CD8-positive, alpha-beta memory T cell (primary cell): ENCODE measurements at places on chromosomes 5 and 9. TPM values are rescaled to one million over a fixed set of nuclear protein-coding genes. Genes with fewer than 3 reads are reported as not detected.

GRCh38 chr5:122195802-122196394 is 66.6 kb downstream of the ZNF474 start:
- no peak for DNase-seq

- no peak for DNase-seq
These were observed 2.6 kb downstream of the CCDC125 start for GRCh38 chr5:69329905-69330489.

DNA sequence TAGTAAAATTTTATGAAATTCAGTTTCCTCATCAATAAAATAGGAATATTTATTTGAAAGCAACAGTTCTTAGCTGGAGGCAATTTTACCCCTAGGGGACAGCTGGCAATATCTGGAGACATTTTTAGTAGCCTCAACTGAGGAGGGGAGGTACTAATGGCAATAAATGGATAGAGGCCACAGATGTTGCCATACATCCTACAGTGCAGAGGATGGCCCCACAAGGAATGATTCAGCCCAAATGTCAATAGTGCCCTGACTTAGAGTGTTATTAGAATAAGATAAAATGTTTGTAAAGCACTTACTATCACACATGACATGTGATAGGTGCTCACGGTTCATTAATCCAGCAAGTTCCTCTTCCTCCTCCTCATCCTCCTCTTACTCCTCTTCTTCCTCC is 293.6 kb downstream of the KCTD16 start:
- DNase-seq, result no peak

DNA sequence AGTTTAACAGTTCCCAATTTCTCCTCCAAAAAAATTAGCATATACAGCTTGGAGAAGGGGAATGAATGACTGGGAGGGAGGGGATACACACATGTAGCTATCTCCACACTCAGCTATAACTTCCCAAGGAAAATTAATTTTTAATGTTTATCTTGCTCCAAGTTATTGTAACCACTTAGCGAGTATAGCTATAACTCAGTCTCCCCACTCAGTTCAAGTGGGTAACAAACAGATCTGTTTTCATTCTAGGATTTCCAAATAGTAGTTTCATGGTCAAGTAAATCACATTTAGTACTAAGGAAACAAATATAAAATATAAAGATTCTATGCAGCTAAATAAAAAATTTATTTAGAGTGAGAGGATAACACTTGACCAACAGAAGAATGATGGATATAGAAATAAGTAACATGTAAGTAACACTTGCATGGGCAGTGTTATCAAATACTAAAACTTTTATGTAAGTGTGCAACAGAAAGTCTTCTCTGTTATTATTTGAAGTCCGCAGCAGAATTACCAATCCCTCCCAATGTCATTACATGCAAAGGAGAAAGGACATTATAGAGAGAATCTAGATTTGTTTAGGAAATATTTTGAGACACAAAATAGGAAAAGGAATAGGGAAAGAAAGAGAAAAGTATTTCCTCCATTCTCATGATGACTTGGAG is 10.2 kb upstream of the NFIB start:
- DNase-seq, result no peak

DNA sequence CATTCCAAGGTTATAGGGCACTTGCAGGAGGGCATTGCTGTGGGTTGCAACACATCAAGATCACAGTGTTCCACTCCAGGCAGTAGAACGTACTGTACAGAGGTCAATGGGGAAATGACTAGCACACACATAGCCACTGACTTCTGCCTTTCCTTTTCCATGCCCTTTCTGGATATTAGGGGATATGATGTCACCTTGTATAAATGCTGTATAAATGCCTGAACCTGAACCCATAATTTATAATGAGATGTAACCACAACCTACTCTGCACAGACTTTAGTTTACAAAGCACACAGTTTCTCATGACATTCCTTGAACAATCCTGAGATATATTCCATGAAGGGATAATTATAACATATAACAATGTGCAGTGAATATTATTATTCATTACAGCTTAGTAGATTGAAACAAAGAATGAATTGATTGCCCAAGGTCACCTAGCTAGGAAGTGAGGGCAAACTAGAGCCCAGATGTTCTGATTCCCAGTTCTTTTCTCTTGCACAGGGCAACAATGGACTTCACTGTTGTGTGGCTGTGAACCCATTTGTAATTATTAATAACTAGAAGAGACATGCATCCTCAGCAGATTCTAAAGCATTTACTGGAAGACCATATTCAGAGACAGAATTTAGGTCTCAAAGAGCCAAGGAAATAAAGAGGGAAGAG is 5.6 kb upstream of the ABLIM3 start:
- no peak for DNase-seq

DNA sequence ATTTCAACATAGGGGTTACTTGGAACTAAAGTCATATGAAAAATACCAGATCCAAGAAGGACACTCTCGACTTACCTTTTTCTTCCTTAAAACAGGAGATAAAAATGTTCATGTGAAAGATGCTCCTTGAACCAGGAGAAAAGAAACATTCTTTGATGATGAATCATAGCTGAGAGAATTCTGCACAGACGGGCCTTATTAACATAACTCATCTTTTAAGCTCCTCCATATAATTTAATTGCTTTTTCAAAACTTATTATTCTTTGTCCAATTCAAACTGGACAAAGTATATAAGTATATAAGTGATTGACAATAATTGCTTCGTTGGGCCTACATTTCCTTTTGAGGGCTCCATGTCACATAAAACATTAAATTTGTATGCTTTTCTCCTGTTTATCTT is 945.2 kb upstream of the C9orf72 start:
- no peak for DNase-seq

- no peak for DNase-seq
These were observed 8.6 kb downstream of the MORN5 start for GRCh38 chr9:122168356-122168755.

GRCh38 chr9:126874546-126875314 is 14.3 kb downstream of the ZBTB34 start:
- DNase-seq, result no peak

DNA sequence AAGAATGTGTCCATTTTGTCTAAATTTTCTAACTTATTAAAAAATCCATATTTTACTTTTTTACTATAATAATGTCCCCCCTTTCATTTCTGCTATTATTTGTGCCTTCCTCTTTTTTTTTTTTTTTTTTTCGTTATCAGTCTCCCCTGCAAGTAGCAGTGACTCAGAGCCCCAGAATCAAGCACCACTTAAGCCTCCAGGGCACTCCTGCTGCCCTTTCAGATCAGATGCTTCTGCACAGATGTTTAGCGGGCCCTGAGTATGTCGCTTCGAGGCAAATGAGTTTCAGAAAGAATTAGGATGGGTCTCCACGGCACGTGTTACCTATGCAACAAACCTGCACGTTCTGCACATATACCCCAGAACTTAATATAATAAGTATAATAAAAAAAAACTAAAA is 11.7 kb downstream of the MED7 start:
- DNase-seq, result no peak

DNA sequence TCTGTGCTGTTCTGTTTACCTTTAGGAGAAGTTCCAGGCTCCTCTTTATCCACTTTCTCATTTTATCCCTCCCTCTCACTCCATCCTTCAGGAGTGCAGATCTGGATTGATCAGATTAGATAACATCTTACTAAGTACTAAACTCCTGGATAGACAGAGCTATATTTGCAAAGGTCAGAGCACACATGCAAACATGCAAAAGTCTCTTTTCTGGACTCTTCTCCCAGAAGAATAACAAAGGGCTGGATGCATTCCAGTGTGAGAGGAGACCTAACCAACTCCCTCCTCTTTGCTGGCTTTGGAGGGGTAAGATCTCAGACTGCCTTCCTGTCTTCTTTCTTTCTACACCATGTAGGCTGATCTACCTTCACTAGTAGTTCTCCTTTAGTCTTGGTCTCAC is 21.4 kb downstream of the GARNL3 start:
- no peak for DNase-seq

- DNase-seq, result peak; percentile 51
These were observed 1.9 kb upstream of the GPBP1 start for GRCh38 chr5:57171816-57172465.

- peak; percentile 4 for DNase-seq
These were observed 34.4 kb upstream of the MRPS30 start for GRCh38 chr5:44774279-44774880.

DNA sequence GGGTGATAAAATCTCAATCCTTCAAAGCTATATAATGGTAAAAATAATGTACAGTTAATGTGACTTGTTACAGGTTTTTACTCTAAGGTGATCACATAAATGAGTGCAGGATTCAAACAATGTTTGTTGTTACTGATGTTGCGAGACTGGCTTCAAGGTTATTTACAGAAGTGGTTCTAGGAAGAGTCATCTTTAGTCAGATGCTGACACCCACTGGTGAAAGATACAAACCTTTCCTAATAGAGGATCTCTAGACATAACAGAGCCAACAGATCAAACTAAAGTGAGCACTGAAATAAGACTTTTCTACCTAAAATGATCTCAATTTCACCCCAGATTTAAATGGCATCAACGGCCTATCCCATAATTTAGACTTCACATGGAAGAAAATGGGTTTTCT is 20.2 kb downstream of the ARSB start:
- no peak for DNase-seq

DNA sequence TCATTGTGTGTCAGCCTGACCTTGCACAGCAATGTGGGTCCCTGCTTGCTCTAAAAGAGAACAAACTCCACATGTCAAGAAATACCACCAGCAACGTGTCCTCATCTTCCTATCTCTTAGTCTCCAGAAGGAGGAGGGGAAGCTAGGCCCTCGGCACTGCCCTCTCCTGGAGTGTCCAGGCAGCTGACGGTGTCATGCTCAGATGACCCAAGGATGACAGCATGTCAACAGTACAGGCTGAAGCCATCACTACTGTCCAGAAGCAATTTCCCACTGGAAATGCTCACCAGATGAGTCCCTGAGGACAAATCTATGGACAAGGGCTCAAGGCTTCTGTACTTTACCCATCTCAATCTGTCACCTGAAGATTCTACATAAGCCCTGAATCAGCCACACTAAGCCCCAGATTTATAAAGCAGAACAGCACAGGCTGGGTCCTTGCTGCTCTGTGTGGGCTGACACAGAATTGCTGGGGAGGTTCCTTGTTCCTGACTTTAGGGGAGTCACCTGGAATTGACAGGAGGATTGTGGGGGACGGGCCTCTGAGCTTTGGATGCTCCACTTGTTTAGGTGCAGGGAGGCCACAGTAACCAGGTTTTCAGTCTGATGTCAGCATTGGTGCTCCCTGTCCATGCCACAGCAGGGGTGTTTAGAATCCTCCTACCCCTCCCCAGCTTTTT is 210.2 kb downstream of the DAB2IP start:
- DNase-seq, result no peak

GRCh38 chr5:112136773-112137172 is 282.3 kb downstream of the EPB41L4A start:
- no peak for DNase-seq

- no peak for DNase-seq
These were observed 13.0 kb downstream of the CD74 start for GRCh38 chr5:150399524-150400211.

- DNase-seq, result no peak
These were observed 36.8 kb downstream of the ERGIC1 start for GRCh38 chr5:172870715-172871461.

DNA sequence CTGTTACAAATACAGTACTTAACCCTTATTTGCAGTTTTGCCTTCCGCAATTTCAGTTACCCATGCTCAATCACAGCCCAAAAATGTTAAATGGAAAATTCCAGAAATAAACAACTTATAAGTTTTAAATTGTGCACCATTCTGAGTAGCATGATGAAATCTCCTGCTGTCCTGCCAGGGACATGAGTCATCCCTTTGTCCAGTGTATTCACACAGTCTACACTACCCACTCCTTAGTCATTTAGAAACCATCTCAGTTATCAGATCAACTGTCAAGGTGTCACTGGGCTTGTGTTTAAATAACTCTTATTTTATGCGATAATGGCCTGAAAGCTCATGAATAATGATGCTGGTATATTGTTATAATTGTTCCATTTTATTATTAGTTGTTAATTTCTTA is 95.8 kb downstream of the PLCXD3 start:
- no peak for DNase-seq

DNA sequence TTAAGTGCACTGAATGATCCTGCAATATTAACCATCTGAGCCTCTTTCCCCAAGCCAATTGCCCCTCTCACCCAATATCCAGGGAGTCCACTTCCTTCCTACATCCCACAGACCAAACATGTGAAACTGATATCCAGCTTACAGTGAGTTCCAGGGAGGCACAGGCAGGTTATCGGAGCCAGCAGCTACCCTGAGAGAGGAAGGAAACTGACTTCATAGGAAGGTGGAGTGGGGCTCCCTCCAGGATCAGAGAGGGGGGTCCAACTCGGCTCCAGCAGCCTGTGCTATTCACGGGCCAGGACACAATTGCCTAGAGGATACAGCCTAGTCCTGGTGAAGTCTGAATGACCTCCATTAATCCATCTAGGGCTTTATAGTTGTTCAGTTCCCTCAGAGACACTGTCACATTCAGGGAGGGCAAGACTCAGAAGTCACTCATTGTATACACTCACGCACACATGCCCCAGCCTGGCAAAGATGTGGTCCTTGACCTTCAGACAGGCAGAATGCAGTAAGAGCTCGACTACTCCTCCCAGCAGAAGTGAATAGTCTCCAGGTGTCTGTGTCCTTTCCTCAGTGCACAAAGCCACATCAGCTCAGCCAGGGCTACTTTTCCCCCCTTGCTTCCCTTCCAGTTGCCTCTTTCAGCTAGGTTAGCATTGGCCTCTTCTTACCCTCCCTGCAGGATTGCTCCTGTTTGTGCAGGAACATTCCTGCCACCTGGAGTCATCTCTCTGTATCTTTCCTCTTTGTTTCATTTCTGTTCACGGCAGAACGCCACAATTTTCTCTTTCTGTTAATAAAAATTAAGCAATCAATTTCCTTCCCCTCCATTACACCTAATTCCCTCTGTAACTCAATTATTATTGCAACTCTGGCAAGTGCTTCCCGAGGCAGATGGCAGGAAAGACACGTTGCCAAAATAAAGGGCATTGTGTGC is 501.7 kb downstream of the ARHGEF28 start:
- no peak for DNase-seq

DNA sequence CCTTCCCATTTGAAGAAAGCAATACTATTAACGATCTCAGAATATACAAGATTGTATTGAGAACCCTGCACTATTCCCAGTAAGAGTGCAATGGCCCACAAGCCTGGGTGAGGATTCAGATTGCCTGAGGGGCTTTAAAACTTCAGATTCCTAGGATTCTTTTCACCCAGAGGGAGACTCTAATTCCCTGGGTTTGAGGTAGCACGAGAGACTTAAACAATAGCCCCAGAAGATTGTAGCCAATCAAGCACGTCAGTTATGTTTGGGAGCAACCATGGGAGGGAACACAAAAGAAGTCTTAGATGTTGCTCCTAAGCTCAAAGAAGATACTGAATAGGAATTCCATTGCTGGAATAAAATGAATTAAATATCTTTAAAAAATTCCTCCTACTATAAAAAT is 17.9 kb downstream of the MRPS27 start:
- DNase-seq, result no peak

- no peak for DNase-seq
These were observed 483.3 kb downstream of the DMAC1 start for GRCh38 chr9:7316166-7316795.

SHOC1 gene
- polyA plus RNA-seq, result not detected

FBP1 gene
- polyA plus RNA-seq, result 13.3 TPM

RNF208 gene
- not detected for polyA plus RNA-seq

ACOT12 gene
- polyA plus RNA-seq, result not detected

ARHGEF37 gene
- polyA plus RNA-seq, result not detected

C5orf52 gene
- not detected for polyA plus RNA-seq

TAF11L12 gene
- not detected for polyA plus RNA-seq

CTSV gene
- polyA plus RNA-seq, result not detected

SHISAL2B gene
- polyA plus RNA-seq, result not detected

NRARP gene
- not detected for polyA plus RNA-seq
